Hair follicular keratinocyte (primary cell): ENCODE measurements at places on chromosomes 11 and 22. TPM values are rescaled to one million over a fixed set of nuclear protein-coding genes. Genes with fewer than 3 reads are reported as not detected.

Gene LARGE1
- 5.0 and 5.5 TPM in 2 replicates for total RNA-seq

Gene UCP3
- total RNA-seq = 0.38 TPM in 1 of 2 replicates, not detected in the other

Gene SERHL2
- 1.4 and 2.3 TPM in 2 replicates for total RNA-seq

Gene DEUP1
- not detected in 2 replicates for total RNA-seq

Gene TEX12
- total RNA-seq = not detected in 2 replicates

Gene RFPL3
- total RNA-seq = not detected in 2 replicates

Gene JAML
- total RNA-seq = not detected in 2 replicates

Gene SLC43A3
- total RNA-seq = 16.5 and 93.8 TPM in 2 replicates

Gene NAALAD2
- total RNA-seq = not detected in 2 replicates

Gene GDPD4
- total RNA-seq = not detected in 2 replicates

Gene ISX
- total RNA-seq = not detected in 2 replicates

Gene SCGB1D2
- not detected in 2 replicates for total RNA-seq

Gene MYRF
- total RNA-seq = 0.04 TPM in 1 of 2 replicates, not detected in the other

Gene CRACR2B
- total RNA-seq = 0.68 and 1.0 TPM in 2 replicates

Gene PKNOX2
- not detected in 2 replicates for total RNA-seq
